Effector CD4-positive, alpha-beta T cell (primary cell): ENCODE measurements at places on chromosomes 7 and 10.

DNA sequence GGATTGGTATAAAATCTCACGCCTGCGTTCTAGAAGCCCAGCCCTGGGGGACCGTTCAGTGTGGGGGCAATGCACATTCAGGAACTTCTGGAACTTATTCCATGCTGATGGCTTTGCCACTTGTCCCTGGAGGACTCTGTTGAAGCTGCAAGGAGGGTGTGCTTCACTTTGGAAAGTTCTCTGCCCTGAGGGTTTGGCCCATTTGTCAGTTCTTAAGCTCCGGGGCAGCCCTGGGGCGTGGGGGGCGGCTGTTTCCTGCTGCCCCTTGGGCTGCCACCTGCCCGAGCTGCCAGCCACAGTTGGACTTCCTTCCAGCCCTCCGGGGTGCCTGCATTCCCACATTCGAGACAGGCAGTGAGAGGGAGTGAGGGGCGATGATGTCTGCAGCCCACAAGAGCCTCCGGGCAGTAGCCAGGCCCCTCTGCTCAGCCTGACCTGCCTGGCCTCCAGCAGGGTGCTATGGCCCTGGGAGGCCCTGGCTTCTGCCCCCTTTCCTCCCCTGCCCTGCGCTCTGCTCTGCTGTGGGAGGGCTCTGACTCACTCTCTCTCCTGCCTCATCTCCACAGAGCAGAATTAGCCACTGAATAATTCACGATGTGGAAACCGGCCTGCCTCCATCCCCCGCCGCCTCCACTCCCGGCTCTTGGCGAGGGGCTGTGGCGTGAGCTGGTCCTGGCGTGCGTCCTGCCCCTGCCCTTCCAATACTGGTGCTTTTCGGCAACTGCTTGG is 1.9 kb downstream of the TTYH3 start:
- DNase-seq = no peak

GRCh38 chr10:123156078-123156477 is 1.9 kb downstream of the BUB3 start:
- no peak for DNase-seq

GRCh38 chr10:50575477-50576244 is 48.1 kb downstream of the SGMS1 start:
- no peak for DNase-seq

- no peak for DNase-seq
Measured at GRCh38 chr7:91293136-91293535, 28.9 kb downstream of the FZD1 start.

GRCh38 chr10:6269953-6270867 is 67.5 kb downstream of the PFKFB3 start:
- peak; percentile 56 for DNase-seq

DNA sequence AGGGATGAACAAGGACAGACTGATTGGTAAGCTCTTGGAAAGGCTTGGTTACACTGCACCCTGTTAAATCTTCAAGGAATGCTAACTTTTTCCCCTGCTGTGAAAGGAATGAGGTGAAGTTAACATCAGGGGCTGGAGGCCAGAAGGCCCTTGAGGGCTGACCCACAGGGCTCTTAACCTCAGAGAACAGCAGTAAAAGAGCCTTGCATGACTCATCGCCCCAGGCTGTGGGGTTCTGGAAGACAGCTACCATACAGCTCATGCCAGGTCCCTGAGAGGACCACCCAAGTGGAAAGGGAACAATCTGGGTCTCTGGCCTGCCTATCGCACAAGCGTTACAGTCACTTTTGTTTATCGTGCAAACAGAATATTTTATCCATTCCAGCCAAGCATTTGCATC is 54.4 kb downstream of the CYP2C9 start:
- DNase-seq = no peak
